ENCODE measurements at places on chromosomes 13 and 19.
A peak's percentile ranks its signal among the peaks of the same experiment; 100 is the strongest.

GRCh38 chr19:20244356-20244755, 77.3 kb downstream of the ZNF486 start:
- peak; percentile 41 for DNase-seq

GRCh38 chr19:41748012-41748411, 7.3 kb upstream of the CEACAM6 start:
- DNase-seq: no peak

- DNase-seq: peak; percentile 62
These were observed at the start of gene B3GNT8 for GRCh38 chr19:41426952-41427646. TSS of gene B3GNT8 (minus strand) at chr19:41427374. CDS start at chr19:41426778, 596 bp downstream.

DNA sequence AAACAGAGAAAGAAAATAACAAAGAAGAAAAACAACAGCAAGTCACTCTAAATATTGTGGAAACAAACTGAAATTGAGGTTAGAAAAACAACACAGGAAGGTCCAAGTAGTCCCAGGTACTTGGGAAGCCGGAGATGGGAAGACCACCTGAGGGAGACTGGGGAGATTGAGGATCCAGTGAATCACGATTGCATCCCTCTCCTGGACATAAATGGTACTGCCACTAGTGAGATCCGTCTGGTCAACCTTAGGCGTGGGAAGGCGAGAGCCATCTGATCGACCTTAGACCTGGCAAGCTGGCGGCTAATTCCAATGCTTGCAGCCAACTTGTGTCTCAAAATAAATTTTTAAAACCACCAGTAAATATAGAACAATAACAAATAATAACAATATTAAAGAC, 81.9 kb downstream of the ZNF726 start:
- DNase-seq: no peak

DNA sequence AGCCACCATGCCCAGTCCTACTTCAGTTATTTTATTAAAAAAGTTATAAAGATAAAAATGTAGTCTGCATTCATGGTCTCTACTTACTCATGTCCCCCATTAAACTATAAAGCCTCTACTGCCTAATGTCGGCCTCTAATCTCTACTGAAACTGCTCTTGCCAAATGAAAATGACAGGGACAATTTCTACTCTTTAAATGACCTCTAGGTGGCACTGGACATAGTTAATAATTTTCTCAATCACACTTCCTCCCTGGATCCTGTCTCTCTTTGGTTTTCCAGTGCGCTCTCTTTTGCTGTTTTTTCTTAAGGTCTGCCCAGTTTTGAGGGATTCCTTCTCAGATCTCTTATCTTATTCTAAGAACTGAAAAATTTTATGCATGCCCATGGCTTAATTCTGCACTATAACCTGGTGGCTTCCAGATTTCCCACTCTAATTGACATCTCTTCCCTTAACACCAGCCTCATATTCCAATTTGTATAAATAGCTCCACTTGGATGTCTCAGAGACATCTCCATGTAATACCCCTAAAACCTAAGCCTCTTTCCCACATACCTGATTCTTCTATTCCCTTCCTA, 54.3 kb downstream of the MTMR6 start:
- DNase-seq: no peak

- no peak for DNase-seq
These were observed 1.8 kb downstream of the FCHO1 start for GRCh38 chr19:17752865-17753639.

GRCh38 chr19:4448147-4448985, 9.2 kb downstream of the UBXN6 start:
- DNase-seq: no peak

DNA sequence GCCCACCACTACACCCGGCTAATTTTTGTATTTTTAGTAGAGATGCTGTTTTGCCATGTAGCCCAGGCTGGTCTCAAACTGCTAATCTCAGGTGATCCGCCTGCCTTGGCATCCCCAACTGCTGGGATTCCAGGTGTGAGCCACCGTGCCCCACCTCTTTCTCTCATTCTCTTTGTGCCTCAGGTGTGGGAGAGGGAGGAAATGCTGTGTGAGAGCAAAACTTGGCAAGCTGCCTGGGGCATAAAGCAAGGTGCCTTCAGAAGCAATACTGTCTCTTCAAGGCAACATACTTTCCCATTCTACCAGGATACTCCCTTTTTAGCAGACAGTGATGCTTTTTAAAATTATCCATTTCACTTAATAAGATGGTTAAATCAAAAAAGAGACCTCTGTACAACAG, 53.2 kb upstream of the RFC3 start:
- DNase-seq: no peak

DNA sequence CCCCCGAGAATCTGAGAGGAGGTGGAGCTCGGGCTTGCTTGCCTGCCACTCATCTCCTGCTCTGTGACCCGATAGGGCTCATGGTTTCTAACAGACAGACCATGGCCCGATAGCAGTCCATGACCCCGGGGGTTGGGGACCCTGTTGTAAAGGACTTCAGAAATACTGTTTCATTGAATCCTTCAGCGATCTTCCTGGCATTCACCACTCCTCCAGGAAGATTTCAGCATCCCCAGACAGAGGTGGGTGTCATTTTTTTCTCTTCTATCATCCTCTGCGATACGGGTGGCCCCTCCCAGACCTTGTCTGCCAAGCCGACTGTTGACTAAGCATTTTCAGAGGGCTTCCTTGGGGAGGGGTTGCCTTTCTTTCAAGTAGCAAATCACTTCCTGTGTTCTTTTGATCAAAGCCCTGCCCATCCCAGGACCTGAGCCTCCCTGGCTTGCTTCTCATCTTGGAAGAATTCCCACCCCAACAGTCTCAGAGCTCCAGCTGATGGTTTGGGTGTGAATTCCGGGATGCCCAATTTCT, 1.7 kb downstream of the MYO1F start:
- DNase-seq: peak; percentile 62

DNA sequence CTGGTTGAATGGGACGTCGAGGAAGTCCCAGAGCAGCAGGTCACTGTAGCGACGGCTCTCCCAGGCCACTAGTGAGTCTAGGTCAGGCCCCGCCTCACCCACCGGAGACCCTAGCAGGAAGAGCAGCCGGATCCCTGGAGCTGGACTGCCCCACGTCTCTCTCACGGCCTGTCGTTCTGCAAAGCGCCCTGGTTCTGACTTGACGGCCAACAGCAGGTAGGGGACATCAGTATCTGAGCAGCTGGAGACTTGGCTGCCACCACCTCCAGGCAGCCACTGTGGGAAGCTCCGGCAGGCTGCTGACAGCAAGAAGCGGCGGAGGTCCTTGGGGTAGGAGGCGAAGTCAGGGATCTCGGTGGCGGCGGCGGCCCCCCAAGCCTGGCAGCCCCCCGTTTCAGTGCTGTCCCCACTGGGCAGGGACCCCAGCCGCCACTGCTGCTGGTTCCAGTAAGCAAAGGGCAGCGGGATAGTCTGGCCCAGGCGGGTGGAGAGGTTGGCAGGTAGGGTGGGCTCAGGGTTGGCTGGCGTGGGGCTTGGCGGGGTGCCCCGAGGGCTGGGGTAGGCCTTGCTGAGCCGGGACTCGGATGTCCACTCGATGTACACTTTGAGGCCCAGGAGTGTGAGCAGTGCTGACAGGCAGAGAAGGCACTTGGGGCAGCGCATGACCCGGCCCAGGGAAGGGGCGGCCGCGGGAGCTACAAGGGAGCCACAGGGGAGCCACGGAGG, 895 bp downstream of the B3GNT8 start:
- DNase-seq: no peak

GRCh38 chr13:37621811-37622361, 23.3 kb upstream of the POSTN start:
- DNase-seq: no peak

- DNase-seq: no peak
These were observed 33.2 kb downstream of the CCL25 start for GRCh38 chr19:8085598-8086408.

- DNase-seq: no peak
These were observed 9.6 kb upstream of the SBNO2 start for GRCh38 chr19:1183543-1184172.

GRCh38 chr13:60494296-60494695, 97.3 kb downstream of the TDRD3 start:
- no peak for DNase-seq
